Heart right ventricle (tissue), 16 donors: ENCODE measurements at places on chromosomes 2 and 18. TPM values are rescaled to one million over a fixed set of nuclear protein-coding genes. Genes with fewer than 3 reads are reported as not detected.

GRCh38 chr2:44707945-44708660, 233.4 kb upstream of the SIX3 start:
- H3K4me1 ChIP-seq, result peaks cover 16% of the 10 kb centered on the region
- no peak overlapping the region for H3K27ac ChIP-seq
- DNase-seq, result no peak
- H3K27me3 ChIP-seq, result no peaks in the 10 kb centered on the region
- H3K36me3 ChIP-seq, result no peaks in the 10 kb centered on the region

GRCh38 chr2:191150230-191150599, 579 bp downstream of the STAT4 start:
- H3K4me1 ChIP-seq, result no peaks in the 10 kb centered on the region
- no peak overlapping the region for H3K27ac ChIP-seq
- no peaks in the 10 kb centered on the region for H3K27me3 ChIP-seq

DNA sequence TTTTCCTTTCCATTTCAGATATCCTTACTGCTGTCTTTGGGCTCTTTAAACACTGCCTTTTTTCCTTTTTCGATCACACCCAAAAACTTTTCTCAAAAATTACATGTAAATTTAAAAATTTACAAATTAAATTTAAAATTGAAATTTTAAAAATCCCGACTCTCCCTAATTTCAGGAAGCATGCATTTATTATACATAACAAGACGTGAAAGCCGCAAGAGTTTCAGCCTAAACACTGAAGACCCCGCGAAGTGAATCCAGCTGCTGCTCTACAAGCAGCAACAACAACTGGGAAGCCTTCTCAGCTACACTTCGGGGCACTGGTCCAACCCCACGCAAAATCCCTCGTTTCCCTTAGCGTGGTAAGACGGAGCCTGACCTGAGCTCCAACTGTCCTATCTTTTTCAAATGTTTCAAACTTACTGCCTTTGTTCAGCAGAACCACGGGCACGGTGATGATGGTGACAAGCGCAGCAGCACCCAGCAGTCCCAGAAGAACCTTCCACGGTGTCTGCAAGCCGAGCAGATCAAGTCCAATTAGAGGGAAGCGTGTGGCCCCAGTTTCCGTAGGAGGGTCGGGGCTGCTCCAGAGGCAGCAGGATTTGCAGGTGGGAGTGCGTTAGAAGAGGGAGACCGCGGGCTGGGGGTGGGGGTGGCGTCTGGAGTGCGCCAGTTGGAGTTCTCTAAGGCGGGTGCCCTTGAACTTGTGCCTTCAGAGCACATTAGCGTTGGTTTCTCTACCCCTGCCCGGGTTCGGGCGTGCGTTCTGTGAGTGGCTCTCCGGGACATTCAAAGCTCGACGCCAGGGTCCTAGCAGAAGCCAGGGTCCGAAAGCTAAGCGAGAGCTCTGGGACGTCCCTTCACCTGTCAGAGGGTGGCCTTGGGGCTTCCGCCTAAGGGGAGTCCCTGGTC, 783 bp downstream of the DPP4 start:
- peak overlapping the region; percentile 43 for H3K27ac ChIP-seq
- H3K27me3 ChIP-seq, result no peaks in the 10 kb centered on the region
- H3K4me3 ChIP-seq, result peak overlapping the region; percentile 52
- H3K36me3 ChIP-seq, result no peaks in the 10 kb centered on the region

- H3K27ac ChIP-seq, result no peak overlapping the region
- H3K4me1 ChIP-seq, result no peaks in the 10 kb centered on the region
- DNase-seq, result no peak
- no peak overlapping the region for H3K4me3 ChIP-seq
- H3K27me3 ChIP-seq, result peaks cover 7% of the 10 kb centered on the region
- H3K36me3 ChIP-seq, result no peaks in the 10 kb centered on the region
These were observed 8.8 kb upstream of the CRACDL start for GRCh38 chr2:98944775-98945174.

GRCh38 chr2:99811544-99811943, 321.7 kb upstream of the REV1 start:
- no peaks in the 10 kb centered on the region for H3K36me3 ChIP-seq
- no peaks in the 10 kb centered on the region for H3K27me3 ChIP-seq
- DNase-seq, result no peak
- no peaks in the 10 kb centered on the region for H3K4me1 ChIP-seq

- no peak overlapping the region for H3K4me3 ChIP-seq
- no peaks in the 10 kb centered on the region for H3K4me1 ChIP-seq
- no peak overlapping the region for H3K27ac ChIP-seq
- no peaks in the 10 kb centered on the region for H3K27me3 ChIP-seq
- DNase-seq, result no peak
- H3K36me3 ChIP-seq, result no peaks in the 10 kb centered on the region
These were observed 432.4 kb downstream of the TNS1 start for GRCh38 chr2:217570394-217570793.

GRCh38 chr2:239246723-239247122, 154.1 kb downstream of the HDAC4 start:
- H3K36me3 ChIP-seq, result no peaks in the 10 kb centered on the region
- H3K27ac ChIP-seq, result no peak overlapping the region
- no peaks in the 10 kb centered on the region for H3K27me3 ChIP-seq
- peaks cover 62% of the 10 kb centered on the region for H3K4me1 ChIP-seq
- H3K4me3 ChIP-seq, result no peak overlapping the region

DNA sequence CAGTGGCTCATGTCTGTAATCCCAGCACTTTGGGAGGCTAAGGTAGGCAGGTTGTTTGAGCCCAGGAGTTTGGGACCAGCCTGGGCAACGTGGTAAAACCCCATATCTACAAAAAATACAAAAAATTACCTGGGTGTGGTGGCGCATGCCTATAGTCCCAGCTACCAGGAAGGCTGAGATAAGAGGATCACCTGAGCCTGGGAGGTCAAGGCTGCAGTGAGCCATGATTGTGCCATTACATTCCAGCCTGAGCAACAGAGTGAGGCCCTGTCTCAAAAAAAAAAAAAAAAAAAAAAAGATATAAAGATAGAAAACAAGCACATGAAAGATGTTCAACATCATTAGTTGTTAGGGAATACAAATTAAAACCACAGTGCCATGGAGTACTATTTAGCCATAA, 65.3 kb upstream of the UGP2 start:
- no peak overlapping the region for H3K27ac ChIP-seq
- no peak for DNase-seq
- no peaks in the 10 kb centered on the region for H3K27me3 ChIP-seq

DNA sequence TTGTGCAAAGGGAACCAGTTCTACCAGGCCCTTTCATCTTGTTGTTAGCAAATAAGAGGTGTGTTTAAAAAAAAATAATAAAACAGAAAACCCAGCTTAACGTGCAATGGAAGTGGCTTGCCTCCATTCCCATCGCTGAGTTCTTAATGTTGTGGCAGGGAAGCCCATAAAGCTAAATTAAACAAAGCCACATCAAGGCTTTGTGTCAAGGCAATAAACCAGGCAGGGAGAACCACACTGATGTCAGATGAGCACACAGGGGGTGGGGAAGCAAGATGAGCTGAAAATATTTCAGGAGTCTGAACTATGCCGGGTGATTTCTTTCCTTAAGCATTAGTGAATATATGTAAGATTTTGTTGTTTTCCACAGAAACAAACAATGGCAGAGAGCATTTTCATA, 73.5 kb downstream of the PHLPP1 start:
- H3K4me3 ChIP-seq, result no peak overlapping the region
- no peak overlapping the region for H3K27ac ChIP-seq
- no peak for DNase-seq
- no peaks in the 10 kb centered on the region for H3K36me3 ChIP-seq

- no peak for DNase-seq
- no peaks in the 10 kb centered on the region for H3K27me3 ChIP-seq
- H3K36me3 ChIP-seq, result no peaks in the 10 kb centered on the region
- no peak overlapping the region for H3K4me3 ChIP-seq
These were observed 1491.9 kb upstream of the CELF4 start for GRCh38 chr18:39057423-39058064.

GRCh38 chr18:59681521-59682004, 15.7 kb downstream of the CCBE1 start:
- no peaks in the 10 kb centered on the region for H3K36me3 ChIP-seq
- H3K4me1 ChIP-seq, result no peaks in the 10 kb centered on the region
- no peaks in the 10 kb centered on the region for H3K27me3 ChIP-seq

GRCh38 chr2:206981739-206982340, 42.5 kb downstream of the CPO start:
- DNase-seq, result peak; percentile 79
- H3K27me3 ChIP-seq, result no peaks in the 10 kb centered on the region
- H3K4me3 ChIP-seq, result no peak overlapping the region
- no peaks in the 10 kb centered on the region for H3K36me3 ChIP-seq
- peaks cover 15% of the 10 kb centered on the region for H3K4me1 ChIP-seq
- H3K27ac ChIP-seq, result no peak overlapping the region

- DNase-seq, result no peak
- H3K4me1 ChIP-seq, result no peaks in the 10 kb centered on the region
- H3K27ac ChIP-seq, result no peak overlapping the region
- H3K27me3 ChIP-seq, result no peaks in the 10 kb centered on the region
- no peak overlapping the region for H3K4me3 ChIP-seq
These were observed 297.4 kb upstream of the MGAT5 start for GRCh38 chr2:133956434-133956935.

- no peak overlapping the region for H3K27ac ChIP-seq
- no peak overlapping the region for H3K4me3 ChIP-seq
- DNase-seq, result no peak
- peaks cover 11% of the 10 kb centered on the region for H3K4me1 ChIP-seq
- H3K27me3 ChIP-seq, result no peaks in the 10 kb centered on the region
These were observed 100.2 kb upstream of the CDC42EP3 start for GRCh38 chr2:37771600-37772088.

DNA sequence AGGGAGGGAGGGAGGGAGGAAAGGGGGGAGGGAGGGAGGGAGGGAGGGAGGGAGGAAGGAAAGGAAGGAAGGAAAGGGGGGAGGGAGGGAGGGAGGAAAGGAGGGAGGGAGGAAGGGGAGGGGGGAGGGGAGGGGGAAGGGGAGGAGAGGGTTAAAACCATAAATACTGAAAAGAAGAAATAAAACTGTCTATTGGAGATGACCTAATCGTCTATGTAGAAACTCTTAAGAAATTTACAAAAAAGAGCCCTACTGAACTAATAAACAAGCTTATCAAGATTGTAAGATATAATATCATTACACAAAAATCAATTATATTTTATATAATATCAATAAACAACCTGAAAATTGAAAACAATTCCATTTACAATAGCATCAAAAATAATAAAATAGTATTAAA, 32.3 kb upstream of the CTDP1 start:
- no peaks in the 10 kb centered on the region for H3K36me3 ChIP-seq
- no peak overlapping the region for H3K27ac ChIP-seq
- H3K4me1 ChIP-seq, result peaks cover 9% of the 10 kb centered on the region
- peaks cover 3% of the 10 kb centered on the region for H3K27me3 ChIP-seq
- no peak for DNase-seq
- no peak overlapping the region for H3K4me3 ChIP-seq

DNA sequence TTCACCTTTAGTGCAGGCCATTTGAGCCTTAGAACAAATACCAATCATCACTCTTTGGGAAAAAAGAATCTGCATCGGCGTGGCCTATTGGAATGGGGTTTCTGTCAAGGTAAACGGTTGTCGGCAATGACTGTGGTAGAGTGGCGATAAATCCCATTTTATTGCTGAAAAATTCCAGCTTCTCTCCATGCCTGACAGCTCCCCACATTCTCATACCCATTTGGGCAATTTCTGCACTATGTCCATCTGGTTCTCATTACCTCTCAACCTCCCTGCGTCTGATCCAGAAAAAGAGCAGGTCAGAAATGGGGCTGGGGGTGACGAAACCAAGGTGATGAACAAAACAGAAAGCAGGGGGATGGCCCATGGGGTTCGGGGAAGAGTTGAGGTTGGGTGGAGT, 254.0 kb downstream of the MEIS1 start:
- H3K36me3 ChIP-seq, result no peaks in the 10 kb centered on the region
- no peak overlapping the region for H3K27ac ChIP-seq
- H3K4me3 ChIP-seq, result no peak overlapping the region
- H3K27me3 ChIP-seq, result peaks cover 6% of the 10 kb centered on the region
- H3K4me1 ChIP-seq, result no peaks in the 10 kb centered on the region
- DNase-seq, result no peak

GRCh38 chr2:72998234-72998651, 73.3 kb downstream of the SFXN5 start:
- no peak overlapping the region for H3K4me3 ChIP-seq
- no peak overlapping the region for H3K27ac ChIP-seq
- H3K27me3 ChIP-seq, result no peaks in the 10 kb centered on the region
- no peak for DNase-seq
- no peaks in the 10 kb centered on the region for H3K4me1 ChIP-seq

DNA sequence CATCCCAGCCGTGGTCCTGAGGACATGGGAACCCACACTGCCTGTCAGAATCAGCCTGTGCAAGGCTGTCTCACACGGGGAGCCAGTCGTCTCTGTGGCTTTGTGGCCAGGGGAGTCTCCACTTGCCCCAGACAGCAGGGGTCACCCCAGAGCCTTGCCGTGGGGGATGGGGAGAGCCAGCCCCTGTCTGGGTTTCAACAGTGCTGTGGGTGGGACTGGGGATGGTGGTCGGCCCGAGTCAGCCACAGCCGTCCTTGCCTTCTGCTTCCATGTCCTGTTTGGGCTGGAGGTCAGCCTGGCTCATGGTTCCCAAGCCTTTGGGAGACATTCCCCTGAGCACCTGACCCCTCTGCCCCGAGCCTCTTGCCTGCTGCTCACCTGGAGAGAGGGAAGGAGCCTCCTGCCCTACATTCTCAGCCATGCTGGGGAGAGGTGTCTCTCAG, 19.6 kb downstream of the GPR35 start:
- no peak for DNase-seq
- H3K4me3 ChIP-seq, result no peak overlapping the region
- no peaks in the 10 kb centered on the region for H3K36me3 ChIP-seq
- peaks cover 47% of the 10 kb centered on the region for H3K27me3 ChIP-seq
- H3K4me1 ChIP-seq, result no peaks in the 10 kb centered on the region

- H3K27ac ChIP-seq, result peak overlapping the region; percentile 65
- H3K27me3 ChIP-seq, result peaks cover 39% of the 10 kb centered on the region
- peak; percentile 10 for DNase-seq
- H3K4me3 ChIP-seq, result peak overlapping the region; percentile 55
- no peaks in the 10 kb centered on the region for H3K36me3 ChIP-seq
- H3K4me1 ChIP-seq, result peaks cover 3% of the 10 kb centered on the region
These were observed 657 bp downstream of the SGPP2 start for GRCh38 chr2:222424729-222425671.

DNA sequence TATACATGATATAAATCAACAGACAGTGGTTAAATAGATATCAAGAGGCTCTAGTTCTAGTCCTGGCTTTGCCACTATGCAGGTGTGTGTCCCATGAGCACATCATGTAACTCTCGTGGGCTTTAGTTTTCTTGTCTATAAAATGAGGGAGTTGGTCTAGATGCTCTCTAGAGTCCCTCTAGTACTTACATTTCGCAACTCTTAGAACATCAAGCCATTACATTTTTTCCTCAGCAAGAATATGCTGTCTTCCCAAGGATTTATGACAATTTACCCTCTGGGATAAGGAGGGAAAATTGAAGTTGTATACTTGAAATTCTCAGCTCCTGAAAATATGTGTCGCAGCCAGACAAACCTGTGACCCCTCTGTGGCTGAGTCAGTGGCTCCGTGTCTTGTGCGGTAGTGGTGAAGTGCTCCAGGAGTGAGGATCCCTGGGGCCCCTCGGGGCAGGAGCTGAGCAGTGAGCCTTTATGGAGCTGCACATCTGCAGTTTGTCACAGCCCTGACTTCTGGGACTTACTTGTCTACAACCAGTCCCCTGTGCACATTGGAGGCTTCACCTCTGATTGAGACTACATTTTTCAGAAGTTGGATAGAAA, 6.8 kb downstream of the PKP4 start:
- peaks cover 24% of the 10 kb centered on the region for H3K4me1 ChIP-seq
- no peaks in the 10 kb centered on the region for H3K27me3 ChIP-seq
- no peaks in the 10 kb centered on the region for H3K36me3 ChIP-seq
- no peak overlapping the region for H3K27ac ChIP-seq
- no peak overlapping the region for H3K4me3 ChIP-seq
- DNase-seq, result no peak

The STON1 gene
- 3.4 TPM for total RNA-seq

The RIT2 gene
- not detected for total RNA-seq

The KCNK3 gene
- total RNA-seq, result 1.5 TPM

The CTNNA2 gene
- total RNA-seq, result not detected

The HOXD3 gene
- 0.34 TPM for total RNA-seq

The E2F6 gene
- 18.6 TPM for total RNA-seq

The CXCR1 gene
- 0.42 TPM for total RNA-seq

The PIEZO2 gene
- 1.4 TPM for total RNA-seq

The HOXD12 gene
- total RNA-seq, result not detected
